ENCODE measurements at places on chromosomes 1 and 21. TPM values are rescaled to one million over a fixed set of nuclear protein-coding genes. Genes with fewer than 3 reads are reported as not detected.

DNA sequence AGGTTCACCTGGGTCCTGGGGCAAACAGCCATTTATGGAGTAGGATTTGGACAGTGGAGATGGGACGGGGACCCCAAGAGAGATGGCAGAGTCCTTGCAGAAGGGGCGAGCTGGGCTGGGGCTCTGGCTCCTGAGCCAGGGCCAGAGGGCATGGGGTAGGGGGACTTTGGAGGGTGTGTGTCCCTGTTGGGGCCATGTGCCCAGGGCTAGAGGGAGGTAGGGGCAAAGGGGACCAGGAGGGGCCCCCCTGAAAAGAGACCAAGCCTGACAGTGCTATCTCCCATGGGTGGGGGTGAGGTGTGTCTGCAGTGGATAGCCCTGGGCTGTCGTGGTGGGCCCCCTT is 92.3 kb downstream of the TRIM11 start:
- no peak for DNase-seq

- DNase-seq: no peak
These were observed 54.9 kb downstream of the TBX15 start for GRCh38 chr1:118933051-118933781.

DNA sequence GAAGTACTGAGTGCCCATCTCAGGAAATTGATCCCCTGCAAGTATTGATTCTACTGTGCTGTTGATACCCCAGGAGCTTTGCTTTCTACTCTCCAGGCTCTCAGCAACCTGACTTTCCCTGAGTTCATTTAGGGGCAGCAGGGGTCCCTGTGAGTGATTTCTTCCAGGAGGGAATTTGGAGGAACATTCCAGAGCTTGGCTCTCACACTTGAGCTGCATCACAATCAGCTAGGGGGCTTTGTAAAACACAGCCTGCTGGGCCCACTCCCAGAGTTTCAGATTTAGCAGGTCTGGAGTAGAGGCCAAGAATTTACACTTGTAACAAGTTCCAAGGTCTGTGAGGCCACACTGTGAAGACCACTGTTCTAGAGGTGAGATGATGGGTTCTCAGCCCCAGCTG is 16.1 kb upstream of the ACTL8 start:
- no peak for DNase-seq

The ANXA9 gene
- 5.2 TPM for total RNA-seq

Data from urinary bladder (tissue), 4 donors.